ENCODE measurements at places on chromosomes 4 and X. TPM values are rescaled to one million over a fixed set of nuclear protein-coding genes. Genes with fewer than 3 reads are reported as not detected.

VEGFD gene
- total RNA-seq: 0.47 TPM

OTC gene
- 0.31 TPM for total RNA-seq

BCLAF3 gene
- total RNA-seq: 13.9 TPM

SHROOM2 gene
- total RNA-seq: 10.5 TPM

INTS6L gene
- 14.8 TPM for total RNA-seq

DHX15 gene
- total RNA-seq: 206 TPM

CRLF2 gene
- not detected for total RNA-seq

SULT1B1 gene
- total RNA-seq: 0.46 TPM

MAGEA8 gene
- not detected for total RNA-seq

DMRTC1 gene
- total RNA-seq: 0.60 TPM

Data from progenitor cell of endocrine pancreas (in vitro differentiated cells).